Type B pancreatic cell (in vitro differentiated cells): ENCODE measurements at places on chromosomes 12 and 14.

- DNase-seq: no peak
These were observed 72.9 kb downstream of the PPP2R5C start for GRCh38 chr14:101834397-101834796.

DNA sequence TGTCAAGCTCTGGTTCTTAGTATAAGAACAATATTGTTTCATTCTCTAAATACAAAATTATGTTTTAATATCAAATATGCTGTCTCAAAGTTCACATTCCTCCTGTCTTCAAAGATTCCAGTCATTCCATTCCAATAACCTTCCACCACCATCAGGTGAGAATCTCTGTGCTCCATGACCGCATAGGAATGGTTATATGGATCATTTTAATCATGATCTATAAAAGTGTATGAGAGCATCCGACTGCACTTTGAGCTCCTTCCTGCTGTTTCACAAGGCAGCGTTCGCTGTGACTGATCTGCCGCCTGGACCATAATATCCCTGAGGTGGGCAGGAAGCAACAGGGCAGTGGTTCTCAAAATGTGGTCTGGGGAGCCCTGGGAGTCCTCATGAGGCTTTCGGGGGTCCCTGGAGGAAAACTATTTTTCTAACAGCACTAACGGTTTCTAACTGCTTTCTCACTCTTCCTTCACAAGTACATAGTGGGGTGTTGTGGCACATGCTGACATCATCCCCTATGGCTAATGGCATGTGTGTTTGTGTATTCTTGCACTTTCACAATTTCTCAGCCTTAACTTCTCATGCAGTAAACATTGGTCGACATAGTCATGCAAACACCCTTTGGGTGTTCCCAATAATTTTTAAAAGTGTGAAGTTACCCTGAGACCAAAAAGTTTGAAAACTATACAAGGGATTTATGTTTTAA, 137.4 kb downstream of the ANO2 start:
- DNase-seq: no peak

GRCh38 chr14:101404426-101405170, 156.7 kb upstream of the DIO3 start:
- DNase-seq: no peak

GRCh38 chr12:66302827-66303169, 505 bp downstream of the HELB start:
- no peak for DNase-seq

DNA sequence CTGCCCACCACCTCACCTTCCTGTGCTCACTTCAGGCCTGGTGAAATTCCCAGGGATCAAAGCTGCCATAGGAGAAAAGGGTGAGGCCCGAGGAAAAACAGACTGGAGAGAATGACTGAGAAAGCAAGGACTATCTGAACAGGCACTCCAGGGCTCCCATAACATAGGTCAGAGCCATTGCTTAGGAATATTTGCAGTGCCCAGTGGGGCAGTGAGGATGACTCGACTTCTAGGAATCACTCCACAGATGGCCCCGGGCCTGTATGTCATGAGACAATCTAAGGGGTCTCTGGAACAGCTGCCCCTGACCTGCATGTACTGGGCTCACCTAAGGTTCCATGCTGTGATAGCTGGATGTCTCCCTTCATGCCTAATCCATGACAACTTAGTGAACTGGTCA, 51.6 kb downstream of the GPHB5 start:
- DNase-seq: no peak

GRCh38 chr14:61034416-61035120, 53.5 kb downstream of the SLC38A6 start:
- DNase-seq: no peak

DNA sequence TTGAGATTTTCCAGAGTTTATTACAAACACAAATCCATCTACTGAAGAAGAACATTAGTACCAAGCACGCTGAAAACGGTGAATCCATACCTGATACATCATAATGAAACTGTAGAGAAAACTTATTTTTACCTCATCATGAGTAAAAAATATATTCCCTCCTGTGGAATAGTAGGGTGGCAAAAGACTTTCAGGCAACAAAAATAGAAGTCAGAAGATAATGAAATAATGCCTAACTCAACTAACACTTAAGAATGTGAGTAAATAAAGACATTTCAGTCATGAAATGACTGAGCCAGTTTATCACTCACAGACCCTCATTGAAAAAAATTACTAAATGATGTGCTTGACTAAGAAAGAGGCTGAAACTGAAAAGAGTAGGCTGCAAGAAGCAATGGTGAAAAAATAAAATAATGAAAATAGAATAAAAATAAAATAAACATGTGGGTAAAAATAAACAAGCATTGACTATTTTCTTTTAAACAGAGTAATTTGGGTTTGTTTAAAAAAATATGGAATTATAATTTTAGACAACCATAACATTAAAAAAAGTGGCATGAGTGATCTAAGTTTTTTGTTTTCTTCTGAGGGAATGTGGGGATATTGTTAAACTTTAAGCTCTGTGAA, 148.6 kb downstream of the ASCL1 start:
- no peak for DNase-seq

DNA sequence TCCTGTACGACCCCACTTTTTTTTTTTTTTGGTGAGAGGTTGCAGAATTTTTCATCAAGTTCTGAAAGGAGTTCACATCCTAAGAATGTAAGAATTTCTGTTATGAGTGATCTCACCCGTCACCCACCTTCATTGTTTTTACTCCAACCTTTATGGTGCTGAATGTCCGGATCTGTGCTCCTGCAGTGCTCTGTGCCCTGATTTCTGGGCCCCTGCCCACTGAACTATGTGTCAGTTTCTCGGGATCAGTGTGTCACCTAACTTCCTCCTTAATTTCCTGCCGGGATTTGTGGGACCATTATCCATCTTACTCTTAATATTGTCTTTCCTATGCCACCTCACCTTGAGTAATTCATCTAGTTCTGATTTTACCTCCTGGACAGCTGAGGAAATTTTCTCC, 11.6 kb downstream of the RASSF8 start:
- no peak for DNase-seq

- no peak for DNase-seq
These were observed 15.0 kb downstream of the PAH start for GRCh38 chr12:102902093-102902492.

- no peak for DNase-seq
These were observed 250.1 kb downstream of the MDGA2 start for GRCh38 chr14:47425302-47425701.

DNA sequence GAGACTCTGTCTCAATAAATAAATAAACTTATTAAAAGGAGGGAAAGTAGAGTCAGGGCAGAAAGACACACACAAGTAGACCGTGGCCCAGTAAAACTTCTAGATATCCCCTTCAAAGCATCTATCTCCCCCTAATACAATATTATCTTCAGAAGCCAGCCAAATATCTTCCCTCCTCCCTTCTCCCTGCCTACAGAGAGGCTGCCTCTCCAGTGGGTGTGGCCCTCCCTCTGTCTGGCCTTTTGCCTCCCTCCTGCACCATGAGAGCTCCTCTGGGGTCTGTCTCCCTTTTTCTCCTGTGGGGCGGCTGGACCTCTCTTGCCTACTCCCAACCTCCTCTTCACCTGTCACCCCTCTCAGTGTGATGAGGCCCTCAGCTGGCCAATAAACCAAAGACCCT, 139.2 kb downstream of the EGLN3 start:
- DNase-seq: no peak

- no peak for DNase-seq
These were observed 128.1 kb upstream of the ARID2 start for GRCh38 chr12:45601390-45601789.

DNA sequence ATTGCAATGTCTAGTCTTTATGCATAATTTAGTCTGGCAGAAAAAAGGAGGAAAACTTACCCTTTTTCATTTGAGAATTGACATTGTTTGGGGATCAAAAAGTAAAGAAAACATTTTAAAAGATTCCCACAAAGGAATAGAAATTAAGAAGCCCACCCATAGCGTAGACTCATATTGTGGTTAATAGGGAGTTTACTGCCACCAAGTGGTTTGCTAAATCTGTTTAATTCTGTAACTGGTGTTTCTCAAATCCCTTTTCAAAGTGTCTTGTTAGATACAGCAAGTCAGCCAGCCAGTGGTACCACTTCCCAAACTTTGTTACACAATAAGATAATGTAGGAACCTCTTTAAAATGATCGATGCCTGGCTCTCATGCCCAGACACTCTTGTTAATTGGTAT, 180.3 kb downstream of the IPO8 start:
- DNase-seq: no peak

GRCh38 chr12:121483949-121484348, 84.0 kb downstream of the RNF34 start:
- DNase-seq: no peak

GRCh38 chr12:5070090-5070489, 26.4 kb downstream of the KCNA5 start:
- no peak for DNase-seq

DNA sequence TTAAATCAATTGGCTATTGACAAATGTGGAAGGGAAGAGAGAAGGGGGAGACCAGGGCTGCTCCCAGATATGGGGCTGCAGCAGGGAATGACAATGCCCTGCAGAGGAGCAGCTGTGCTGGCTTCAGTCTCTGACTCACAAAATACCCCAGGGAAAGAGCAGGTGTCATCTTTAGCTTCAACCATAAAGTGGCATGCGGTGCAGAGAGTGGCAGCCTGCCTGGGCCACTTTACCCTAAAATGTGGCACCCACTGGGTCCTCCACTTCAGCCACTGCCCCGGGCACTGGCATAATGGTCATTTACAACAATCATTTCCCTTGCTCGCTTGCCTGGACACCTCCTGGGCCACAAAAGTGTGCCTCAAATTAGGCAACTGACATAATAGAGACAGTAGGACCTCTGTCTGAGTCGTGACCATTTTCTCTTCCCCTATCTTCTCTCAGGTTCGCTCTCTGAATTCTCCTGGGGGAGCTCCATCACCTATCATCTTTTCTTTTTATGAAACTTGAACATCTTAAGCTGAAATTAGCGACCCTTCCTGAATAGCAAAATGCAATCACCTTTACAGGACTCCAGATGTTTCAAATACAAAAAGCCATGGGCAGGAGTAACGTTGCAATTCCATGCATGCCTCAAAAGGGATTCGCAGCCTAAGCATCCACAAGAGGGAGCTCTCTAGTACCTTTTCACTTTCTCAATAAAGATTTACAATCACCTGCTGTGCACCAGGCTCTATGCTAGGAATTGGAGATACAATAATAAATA, 179.9 kb upstream of the ATF7IP start:
- no peak for DNase-seq

GRCh38 chr12:130031571-130032189, 127.9 kb upstream of the TMEM132D start:
- peak; percentile 84 for DNase-seq

DNA sequence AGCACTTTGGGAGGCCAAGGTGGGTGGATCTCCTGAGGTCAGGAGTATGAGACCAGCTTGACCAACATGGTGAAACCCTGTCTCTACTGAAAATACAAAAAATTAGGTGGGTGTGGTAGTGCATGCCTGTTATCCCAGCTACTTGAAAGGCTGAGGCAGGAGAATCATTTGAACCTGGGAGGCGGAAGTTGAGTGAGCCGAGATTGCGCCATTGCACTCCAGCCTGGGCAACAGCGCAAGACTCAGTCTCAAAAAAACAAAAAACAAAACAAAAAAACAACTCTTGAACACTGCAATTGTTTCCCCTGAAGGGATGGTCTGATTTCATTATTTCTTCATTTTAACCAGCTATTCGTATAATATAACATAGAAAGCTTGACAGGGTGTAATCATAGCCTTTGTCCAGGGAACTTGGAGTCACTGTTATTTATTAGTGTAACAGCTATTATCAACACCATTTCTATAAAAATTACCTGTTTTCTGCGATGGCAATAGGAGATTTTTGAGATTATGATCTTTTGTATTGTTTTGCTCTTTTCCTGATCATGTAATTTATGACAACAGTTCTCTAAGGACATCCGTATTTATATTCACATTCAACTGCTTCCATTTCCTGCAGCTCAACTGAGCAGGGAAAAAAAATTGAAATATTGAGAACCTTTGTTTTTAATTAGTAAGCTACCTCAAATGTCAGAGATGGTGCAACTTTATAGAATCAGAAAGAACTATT, 94.7 kb downstream of the DIP2B start:
- no peak for DNase-seq

DNA sequence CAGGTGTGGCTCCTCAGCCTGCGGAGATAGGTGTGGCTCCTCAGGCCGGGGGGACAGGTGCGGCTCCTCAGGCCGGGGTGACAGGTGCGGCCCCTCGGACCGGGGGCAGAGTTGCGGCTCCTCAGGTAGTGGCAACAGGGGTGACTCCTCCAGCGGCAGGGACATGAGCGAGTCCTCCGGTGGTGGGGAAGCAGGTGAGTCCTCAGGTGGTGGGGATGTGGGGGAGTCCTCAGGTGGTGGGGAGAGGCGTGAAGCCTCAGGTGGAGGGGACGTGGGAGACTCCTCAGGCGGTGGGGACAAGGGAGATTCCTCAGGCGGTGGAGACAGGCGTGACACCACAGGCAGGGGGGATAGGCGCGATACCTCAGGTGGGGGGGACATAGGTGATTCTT, 9.2 kb downstream of the KMT2D start:
- DNase-seq: no peak

GRCh38 chr12:33724867-33725266, 285.2 kb upstream of the SYT10 start:
- DNase-seq: no peak

DNA sequence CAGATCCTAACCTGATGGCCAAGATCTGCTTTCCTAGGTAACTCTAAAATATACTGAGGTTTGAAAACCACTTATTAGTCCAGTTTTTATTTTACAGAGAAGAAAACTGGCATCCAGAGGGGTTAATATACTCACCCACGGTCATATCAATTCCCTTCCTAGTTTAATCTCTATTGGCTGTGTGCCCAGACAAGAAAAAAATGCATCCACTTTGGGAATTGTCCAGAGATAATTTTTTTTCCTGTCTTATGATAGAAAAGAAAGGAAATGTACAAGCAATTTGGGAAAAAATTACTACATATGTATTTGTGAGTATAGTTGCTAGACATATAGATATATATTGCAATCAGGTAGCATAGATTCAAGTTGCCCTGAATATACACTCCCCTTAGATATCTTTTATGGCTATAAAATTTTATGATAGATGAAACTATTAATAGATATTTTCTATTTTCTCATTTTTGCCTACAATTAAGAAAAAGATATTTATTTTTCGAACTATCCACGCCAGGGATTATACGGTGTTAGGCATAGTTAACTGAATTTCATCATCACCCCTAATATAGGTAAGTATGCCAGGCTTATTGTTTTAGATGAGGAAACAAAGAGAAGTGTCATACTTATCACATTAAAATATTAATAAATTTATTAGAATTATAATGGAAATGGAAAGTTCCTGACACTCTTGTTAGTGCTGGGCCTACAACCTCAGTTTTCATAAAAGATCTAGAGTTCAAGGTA, 100.5 kb upstream of the SLC38A2 start:
- DNase-seq: no peak

- DNase-seq: no peak
These were observed 242.3 kb downstream of the CCER1 start for GRCh38 chr12:90712671-90713070.
